Fibroblast of skin of left biceps (primary cell): ENCODE measurements at places on chromosomes 5 and 9.

GRCh38 chr5:65933295-65933694, 6.9 kb downstream of the ERBIN start:
- no peak for DNase-seq

- DNase-seq: no peak
These were observed 70.5 kb upstream of the NTRK2 start for GRCh38 chr9:84598921-84599636.

DNA sequence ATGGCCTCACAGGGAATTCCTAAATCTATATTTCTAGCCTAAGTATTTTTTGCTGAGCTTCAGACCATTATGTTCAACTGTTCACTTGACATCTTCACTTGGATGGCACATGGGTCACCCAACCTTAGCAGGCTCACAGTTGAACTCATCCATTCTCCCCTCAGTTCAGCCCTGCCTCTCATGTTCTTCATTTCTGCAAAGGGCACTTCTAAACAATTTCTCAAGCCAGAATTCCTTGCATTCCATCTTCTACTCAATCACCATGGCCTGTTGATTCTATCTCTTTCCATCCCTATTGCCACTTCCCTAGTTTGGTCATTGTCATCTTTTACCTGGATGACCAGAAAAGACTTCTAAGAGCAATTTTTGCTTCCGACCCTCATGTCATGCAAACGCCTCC, 7.3 kb upstream of the RGS3 start:
- no peak for DNase-seq

- no peak for DNase-seq
These were observed 150.0 kb upstream of the IRX2 start for GRCh38 chr5:2901511-2901910.

- no peak for DNase-seq
These were observed 106.6 kb downstream of the RGS3 start for GRCh38 chr9:113570106-113570505.

GRCh38 chr5:139914218-139914807, 118.7 kb downstream of the PSD2 start:
- no peak for DNase-seq

DNA sequence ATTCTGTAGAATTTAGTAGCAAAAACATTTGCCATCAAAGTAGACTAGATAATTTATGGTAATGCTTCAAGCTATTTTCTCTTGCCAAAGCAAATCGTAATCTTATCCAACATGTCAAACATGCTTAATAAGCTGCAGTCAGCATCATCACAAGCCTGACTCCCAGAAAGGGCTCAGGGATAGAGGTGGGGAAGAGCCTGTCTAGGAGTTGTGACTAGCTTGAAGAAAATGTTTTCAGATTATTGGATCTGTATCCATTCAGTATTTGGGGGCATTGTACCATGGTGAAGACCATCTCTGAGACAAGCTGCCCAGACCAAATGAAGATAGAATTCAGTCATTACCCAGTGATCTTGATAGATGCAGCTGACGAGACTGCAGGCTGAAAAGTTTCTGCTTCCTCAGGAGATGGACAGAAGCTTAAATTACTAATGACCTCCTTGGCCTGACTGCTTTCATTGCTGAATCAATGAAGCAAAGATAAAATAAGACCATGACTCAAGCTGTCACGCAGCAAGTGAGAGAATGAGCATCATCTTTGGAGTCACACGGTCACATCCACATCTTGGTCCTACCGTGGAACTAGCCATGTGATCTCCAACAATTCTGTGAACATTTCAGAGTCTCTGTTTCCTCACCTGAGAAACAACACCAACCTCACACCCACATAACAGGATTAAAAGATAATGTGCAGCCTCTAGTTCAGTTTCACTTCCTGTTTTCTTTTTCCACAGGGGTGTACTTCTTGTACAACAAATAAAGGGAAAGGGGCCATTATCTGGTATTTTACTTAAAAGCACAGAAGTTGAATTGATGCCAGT, 9.4 kb downstream of the ERAP2 start:
- DNase-seq: no peak

GRCh38 chr5:43664501-43665040, 61.6 kb downstream of the NNT start:
- DNase-seq: no peak

GRCh38 chr9:127112056-127112455, 10.4 kb downstream of the ANGPTL2 start:
- no peak for DNase-seq

DNA sequence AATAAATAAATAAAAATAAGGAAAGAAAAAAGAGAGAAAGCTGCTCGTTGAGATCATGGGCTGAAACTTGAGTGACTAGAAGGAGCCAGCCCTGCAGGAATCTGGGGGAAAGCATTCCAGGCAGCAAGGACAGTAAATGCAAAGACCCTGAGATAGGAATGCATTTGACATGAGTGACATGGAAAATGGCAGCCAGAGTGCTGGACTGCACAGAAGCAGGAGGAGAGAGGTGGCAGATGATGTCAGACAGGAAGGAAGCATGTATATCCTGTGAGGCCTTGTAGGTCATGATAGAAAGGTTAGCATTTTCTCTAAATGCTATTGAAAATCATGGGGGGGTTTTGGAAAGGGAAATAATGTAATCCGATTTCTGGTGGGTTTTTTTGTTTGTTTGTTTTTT, 29.1 kb downstream of the ADRA1B start:
- no peak for DNase-seq

DNA sequence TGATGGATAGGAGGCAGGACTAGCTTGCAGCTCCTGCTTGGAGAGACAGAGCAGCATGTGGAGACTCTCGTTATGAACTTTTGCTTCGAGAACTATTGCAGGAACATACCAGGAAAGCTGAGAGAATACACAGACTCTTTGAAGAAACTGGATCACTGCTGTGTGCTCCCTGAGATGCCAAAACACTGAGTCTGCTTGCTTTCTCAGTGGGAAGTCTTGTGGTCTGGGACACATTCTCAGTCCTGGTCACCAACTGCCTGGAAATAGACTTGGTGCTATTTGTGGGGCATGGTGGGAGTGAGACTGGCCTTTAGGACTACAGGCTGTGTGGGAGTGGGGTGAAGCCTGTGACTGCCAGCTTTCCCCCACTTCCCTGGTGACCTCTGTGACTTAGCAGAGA, 252.6 kb downstream of the MED10 start:
- DNase-seq: no peak

- no peak for DNase-seq
These were observed 50.7 kb downstream of the MSX2 start for GRCh38 chr5:174775081-174775480.

DNA sequence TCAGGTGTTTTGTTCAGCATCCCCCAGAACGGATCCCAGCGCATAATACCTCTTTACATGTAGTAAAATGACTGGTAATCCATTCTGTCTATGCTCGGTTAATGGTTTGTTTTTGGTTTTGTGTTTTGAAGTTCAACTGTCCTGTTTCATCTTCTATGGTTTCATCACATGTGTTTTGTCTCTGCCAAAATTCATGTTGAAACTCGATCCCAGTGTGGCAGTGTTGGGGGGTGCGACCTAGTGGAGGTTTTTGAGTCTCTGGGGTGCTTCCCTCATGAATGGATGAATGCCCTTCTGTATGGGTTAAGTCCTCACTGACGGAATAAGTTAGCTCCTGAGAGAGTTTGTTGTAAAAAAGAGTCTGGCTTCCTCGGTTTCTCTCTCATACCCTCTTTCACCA, 317.4 kb downstream of the KDM4C start:
- DNase-seq: no peak

DNA sequence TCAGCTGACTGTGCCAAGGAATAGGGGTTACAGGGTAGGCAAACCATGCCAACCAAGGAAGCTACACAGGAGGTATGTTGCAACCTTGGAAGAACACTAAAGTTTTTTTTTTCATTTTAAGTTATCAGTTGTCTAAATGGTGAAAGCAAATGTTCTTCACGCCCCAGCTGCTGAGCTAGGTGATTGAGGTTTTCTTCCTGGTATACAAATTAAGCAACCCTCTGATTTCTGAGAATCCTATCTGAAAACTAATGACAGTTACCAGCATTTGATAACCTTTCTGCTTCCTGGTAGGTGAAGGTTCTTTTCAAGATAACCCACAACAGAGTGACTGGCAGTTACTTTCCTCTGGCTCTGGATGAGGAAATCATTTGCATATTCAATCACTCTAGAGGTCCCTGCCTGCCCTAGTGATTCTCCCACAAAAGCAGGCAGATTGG, 194.9 kb downstream of the ATP10B start:
- no peak for DNase-seq

DNA sequence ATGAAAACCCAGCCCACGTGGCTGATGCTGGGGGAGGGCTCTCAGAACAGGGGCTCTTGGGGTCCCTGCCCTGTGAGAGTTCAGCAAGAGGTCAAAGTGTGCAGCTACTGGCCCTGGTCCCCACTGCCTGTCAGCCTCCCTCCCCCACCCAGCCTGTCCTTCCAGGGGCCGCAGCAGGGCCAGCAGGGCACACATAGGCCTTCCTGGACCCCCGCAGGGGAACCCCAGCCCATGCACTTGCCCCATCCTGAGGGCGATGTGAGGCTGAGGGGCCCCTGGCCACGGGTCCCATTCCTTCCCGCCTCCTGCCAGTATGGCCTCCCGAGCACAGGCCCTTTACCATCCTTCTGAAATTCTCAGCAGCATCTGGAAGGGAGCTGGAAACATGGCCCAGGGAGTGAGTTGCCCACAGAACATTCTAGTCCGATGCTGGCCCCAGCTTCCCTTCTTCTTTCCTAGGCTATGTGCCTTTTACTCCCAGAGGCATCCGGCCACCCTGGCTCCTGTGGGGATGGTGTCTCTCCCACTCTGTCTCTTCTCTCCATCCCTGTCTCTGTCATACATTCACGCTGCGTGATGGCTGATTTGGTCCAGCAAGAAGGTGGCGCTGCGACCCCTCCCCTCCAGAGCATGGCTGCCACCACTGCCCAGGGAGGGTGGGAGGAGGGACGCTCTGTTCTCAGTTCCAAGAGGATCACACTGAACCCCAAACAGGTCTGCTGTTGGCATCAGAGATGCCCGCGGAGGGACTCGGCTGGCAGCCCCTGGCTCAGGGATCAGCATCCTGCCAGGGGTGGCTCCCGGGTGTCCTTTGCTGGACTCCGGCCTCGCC, 19.6 kb downstream of the MRPL36 start:
- no peak for DNase-seq

DNA sequence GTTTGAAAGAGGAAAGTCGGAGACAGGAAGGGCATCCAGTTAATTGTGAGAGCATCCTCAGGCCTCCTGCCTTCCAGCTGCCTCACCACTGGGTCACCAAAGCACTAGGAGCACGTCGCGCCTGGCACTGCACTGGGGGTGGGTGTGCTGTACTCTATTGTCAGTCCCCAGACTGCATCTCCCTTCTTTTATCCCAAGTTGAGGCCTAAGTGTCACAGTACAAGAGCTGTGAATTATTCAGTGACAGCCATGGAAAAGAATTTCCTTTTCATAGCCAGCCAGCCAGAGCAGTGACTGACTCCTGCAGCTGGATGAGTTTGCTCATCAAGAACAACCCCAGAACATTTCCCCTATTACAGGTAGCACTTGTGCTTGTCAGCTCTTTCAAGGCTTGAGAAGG, 16.3 kb downstream of the CLTA start:
- DNase-seq: no peak

DNA sequence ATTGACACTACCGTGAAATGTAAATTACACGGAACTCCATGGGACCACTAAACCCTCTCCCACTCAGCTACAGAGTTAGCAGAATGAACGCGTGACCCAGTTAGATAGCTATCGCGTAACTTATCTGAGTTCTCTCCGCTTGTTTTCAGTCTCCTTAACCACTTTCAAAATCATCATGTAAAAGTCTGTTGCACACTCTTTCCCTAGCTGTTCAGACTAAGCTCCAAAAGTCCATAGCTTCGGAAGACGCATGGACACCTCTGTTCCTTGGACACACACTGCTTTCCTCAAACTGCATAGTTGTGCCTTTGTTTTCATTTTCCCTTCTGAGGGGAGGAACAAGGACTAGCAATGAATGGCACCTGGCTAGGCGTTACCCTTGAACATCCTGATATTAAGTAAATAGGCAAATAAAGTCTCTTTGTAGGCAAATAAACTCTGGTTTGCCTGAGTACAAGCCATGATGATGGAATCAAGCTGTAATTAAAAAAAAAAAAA, 83.3 kb downstream of the DAPK1 start:
- no peak for DNase-seq

- no peak for DNase-seq
These were observed 94.9 kb downstream of the PCDH1 start for GRCh38 chr5:141783005-141783946.

DNA sequence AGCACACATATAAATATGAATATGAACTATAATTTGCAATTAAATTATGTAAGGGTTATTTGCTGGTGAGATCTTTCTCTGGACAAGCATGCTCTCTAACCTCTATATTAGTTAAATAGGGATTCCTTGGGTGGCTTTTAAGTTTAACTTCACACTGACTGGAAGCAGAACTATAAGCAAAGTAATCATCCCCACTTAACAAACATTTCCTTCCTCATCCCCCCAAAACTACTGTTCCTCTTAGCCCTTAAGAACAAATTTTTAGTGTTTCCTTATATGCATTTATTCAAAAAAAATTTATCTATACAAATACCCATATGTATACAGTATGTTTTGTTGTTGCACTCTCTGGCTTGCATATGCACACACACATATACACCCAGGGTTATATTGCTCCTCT, 512.1 kb upstream of the MEF2C start:
- no peak for DNase-seq

GRCh38 chr5:127785098-127785927, 82.1 kb downstream of the CCDC192 start:
- DNase-seq: peak; percentile 60

DNA sequence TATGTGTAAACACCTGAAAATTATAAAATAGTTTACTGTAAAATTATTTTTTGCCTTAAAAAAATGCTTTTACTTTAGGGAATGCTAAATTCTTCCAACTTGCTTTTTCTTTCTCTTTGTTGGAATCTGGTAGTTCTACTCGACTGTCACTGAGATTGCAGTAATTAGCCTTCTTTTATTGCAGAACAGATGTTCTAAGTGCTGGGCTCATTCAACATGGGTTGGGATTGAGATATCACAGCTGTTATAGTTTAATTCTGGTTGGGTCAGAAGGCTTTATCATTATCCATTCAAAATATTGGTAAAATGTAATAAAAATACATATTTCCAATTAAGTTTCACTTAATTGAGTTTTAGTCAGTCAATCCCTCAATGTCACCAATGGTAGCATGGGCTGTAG, 686.7 kb downstream of the CDH18 start:
- no peak for DNase-seq

DNA sequence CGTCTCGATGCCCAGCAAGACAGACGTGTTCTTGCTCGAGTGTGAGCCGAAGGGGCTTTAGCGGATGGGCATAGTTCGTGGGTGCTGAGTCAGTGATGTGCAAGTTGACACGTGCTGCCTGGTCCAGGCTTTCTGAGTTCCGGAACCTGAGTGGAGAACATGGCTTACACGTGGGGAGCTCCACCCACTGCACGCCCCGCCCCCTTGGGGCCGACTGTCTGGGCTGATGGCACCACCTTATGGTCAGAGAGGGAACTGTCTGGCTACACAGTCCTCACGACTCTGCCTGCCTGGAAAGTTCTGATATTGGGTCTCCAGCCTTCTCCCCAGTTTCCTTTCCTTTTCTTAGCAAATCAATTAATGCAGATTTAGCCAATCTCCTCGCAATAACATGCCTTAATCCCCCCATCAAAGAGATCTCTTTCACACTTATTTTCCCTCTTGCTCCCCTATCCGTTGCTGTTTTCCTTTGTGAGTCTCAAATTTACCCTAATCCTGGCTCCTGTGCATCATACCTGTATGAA, 3.8 kb upstream of the STC2 start:
- DNase-seq: peak; percentile 55

- peak; percentile 35 for DNase-seq
These were observed 1.3 kb downstream of the RNF38 start for GRCh38 chr9:36398745-36399144.

- DNase-seq: no peak
These were observed 583.5 kb downstream of the ZNF608 start for GRCh38 chr5:124162767-124163532.

- peak; percentile 95 for DNase-seq
These were observed at the start of gene SEC16A for GRCh38 chr9:136482793-136483588. Gene SEC16A (minus strand): TSS chr9:136483040. CDS start chr9:136477615, 5,425 bp downstream.
